ENCODE measurements at places on chromosomes 3 and 15. TPM values are rescaled to one million over a fixed set of nuclear protein-coding genes. Genes with fewer than 3 reads are reported as not detected.
A peak's percentile ranks its signal among the peaks of the same experiment; 100 is the strongest.

DNA sequence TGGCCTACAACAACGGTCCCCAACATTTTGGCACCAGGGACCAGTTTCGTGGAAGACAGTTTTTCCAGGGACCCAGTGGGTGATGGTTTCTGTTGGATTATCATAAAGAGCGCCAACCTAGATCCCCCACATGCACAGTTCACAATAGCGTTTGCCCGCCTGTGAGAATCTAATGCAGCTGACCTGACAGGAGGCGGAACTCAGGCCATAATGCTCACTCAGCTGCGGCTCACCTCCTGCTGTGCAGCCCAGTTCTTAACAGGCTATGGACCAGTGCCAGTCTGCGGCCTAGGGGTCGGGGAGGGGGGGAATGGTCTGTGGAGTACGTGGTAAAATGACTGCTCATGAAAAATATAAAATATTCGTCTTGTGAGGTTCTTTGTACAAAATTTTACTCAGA is 518.5 kb upstream of the CADM2 start:
- no peaks in the 10 kb centered on the region for H3K36me3 ChIP-seq
- peak; percentile 4 for DNase-seq
- H3K27ac ChIP-seq, result peak overlapping the region; percentile 84
- no peaks in the 10 kb centered on the region for H3K27me3 ChIP-seq
- H3K4me3 ChIP-seq, result no peak overlapping the region

TF gene
- 0.98 TPM for total RNA-seq

GRCh38 chr15:39269352-39269751 is 311.5 kb upstream of the THBS1 start:
- no peaks in the 10 kb centered on the region for H3K27me3 ChIP-seq
- no peak for DNase-seq
- H3K4me3 ChIP-seq, result no peak overlapping the region
- H3K27ac ChIP-seq, result no peak overlapping the region
- no peaks in the 10 kb centered on the region for H3K36me3 ChIP-seq
- H3K4me1 ChIP-seq, result peaks cover 4% of the 10 kb centered on the region

GRCh38 chr3:193795062-193795690 is 202.2 kb downstream of the OPA1 start:
- H3K27me3 ChIP-seq, result peaks cover 66% of the 10 kb centered on the region
- peaks cover 42% of the 10 kb centered on the region for H3K4me1 ChIP-seq
- H3K4me3 ChIP-seq, result no peak overlapping the region
- no peak overlapping the region for H3K27ac ChIP-seq
- H3K36me3 ChIP-seq, result no peaks in the 10 kb centered on the region

CPNE9 gene
- 1.3 TPM for total RNA-seq

AGTR1 gene
- total RNA-seq, result 2.1 TPM

GRCh38 chr3:83882701-83883100 is 1076.1 kb upstream of the CADM2 start:
- H3K36me3 ChIP-seq, result no peaks in the 10 kb centered on the region
- no peak overlapping the region for H3K27ac ChIP-seq
- no peak for DNase-seq
- no peaks in the 10 kb centered on the region for H3K27me3 ChIP-seq

GRCh38 chr3:63818282-63819150 is 583 bp upstream of the C3orf49 start:
- H3K4me3 ChIP-seq, result no peak overlapping the region
- H3K36me3 ChIP-seq, result peaks cover 3% of the 10 kb centered on the region
- peaks cover 3% of the 10 kb centered on the region for H3K27me3 ChIP-seq
- H3K4me1 ChIP-seq, result peaks cover 19% of the 10 kb centered on the region
- peak; percentile 77 for DNase-seq

DNA sequence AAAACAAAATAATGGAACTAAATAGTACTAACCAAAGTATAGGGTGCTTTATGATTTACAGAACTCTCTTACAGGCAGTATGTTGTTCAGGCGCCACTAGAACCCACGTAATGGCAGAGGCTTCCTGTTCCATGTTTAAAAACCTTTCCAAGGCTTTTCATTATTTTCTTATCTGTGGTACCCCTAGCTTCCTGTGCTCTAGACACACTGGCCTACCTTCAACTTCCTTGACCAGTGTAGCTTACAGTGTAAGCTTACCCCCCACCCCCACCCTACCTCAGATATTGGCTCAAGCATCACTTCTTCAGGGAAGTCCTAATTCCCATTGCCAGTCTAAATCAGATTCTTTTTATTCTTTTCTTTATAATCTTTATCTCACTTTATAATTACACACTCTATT is 2.9 kb downstream of the NR2C2 start:
- no peaks in the 10 kb centered on the region for H3K36me3 ChIP-seq
- H3K4me1 ChIP-seq, result peaks cover 30% of the 10 kb centered on the region
- DNase-seq, result no peak
- no peaks in the 10 kb centered on the region for H3K27me3 ChIP-seq
- H3K4me3 ChIP-seq, result peak overlapping the region; percentile 41
- no peak overlapping the region for H3K27ac ChIP-seq

GOLGA8J gene
- total RNA-seq, result 0.54 TPM

GMNC gene
- total RNA-seq, result not detected

- H3K36me3 ChIP-seq, result no peaks in the 10 kb centered on the region
- H3K27ac ChIP-seq, result no peak overlapping the region
- no peaks in the 10 kb centered on the region for H3K27me3 ChIP-seq
- no peak overlapping the region for H3K4me3 ChIP-seq
- no peak for DNase-seq
- peaks cover 2% of the 10 kb centered on the region for H3K4me1 ChIP-seq
Measured at GRCh38 chr3:69871868-69872267, 127.7 kb upstream of the SAMMSON start.

- no peaks in the 10 kb centered on the region for H3K27me3 ChIP-seq
- no peak overlapping the region for H3K27ac ChIP-seq
- H3K4me3 ChIP-seq, result no peak overlapping the region
- DNase-seq, result no peak
- H3K36me3 ChIP-seq, result no peaks in the 10 kb centered on the region
Measured at GRCh38 chr3:12982619-12983101, 90.6 kb downstream of the IQSEC1 start.

GRCh38 chr3:193095366-193095765 is 145.7 kb upstream of the PLAAT1 start:
- H3K4me3 ChIP-seq, result no peak overlapping the region
- H3K27me3 ChIP-seq, result no peaks in the 10 kb centered on the region
- peaks cover 2% of the 10 kb centered on the region for H3K36me3 ChIP-seq
- no peak for DNase-seq
- no peak overlapping the region for H3K27ac ChIP-seq
- H3K4me1 ChIP-seq, result no peaks in the 10 kb centered on the region

GRCh38 chr3:187565701-187566100 is 104.5 kb downstream of the SST start:
- H3K36me3 ChIP-seq, result no peaks in the 10 kb centered on the region
- no peak for DNase-seq
- no peaks in the 10 kb centered on the region for H3K4me1 ChIP-seq
- no peak overlapping the region for H3K27ac ChIP-seq

DNA sequence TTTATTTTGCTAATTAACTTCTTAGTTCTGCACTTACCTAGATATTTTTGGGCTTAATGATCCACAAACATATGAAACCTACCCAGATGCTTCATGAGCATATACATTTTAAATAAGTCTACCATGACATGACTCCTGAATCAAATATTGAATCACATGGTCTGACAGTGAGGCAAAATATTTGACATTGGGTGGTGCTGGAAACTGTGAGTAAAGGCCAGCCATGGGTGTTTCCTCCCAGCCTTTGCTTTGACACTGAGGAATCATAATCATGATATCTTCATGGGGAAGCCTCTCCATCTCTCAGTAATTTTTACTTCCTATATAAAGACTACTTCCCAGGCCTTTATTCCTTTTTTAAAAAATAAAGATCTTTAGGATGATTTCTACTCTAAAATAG is 22.8 kb upstream of the SSR3 start:
- no peaks in the 10 kb centered on the region for H3K36me3 ChIP-seq
- DNase-seq, result no peak
- H3K27ac ChIP-seq, result no peak overlapping the region
- peaks cover 15% of the 10 kb centered on the region for H3K4me1 ChIP-seq
- no peaks in the 10 kb centered on the region for H3K27me3 ChIP-seq

PYGO1 gene
- total RNA-seq, result 32.2 TPM

- no peaks in the 10 kb centered on the region for H3K36me3 ChIP-seq
- H3K27me3 ChIP-seq, result no peaks in the 10 kb centered on the region
- DNase-seq, result no peak
Measured at GRCh38 chr3:68210635-68211034, 556.2 kb upstream of the SUCLG2 start.

GRCh38 chr15:68224546-68225250 is 4.8 kb downstream of the CLN6 start:
- H3K27ac ChIP-seq, result no peak overlapping the region
- no peak for DNase-seq
- peaks cover 18% of the 10 kb centered on the region for H3K36me3 ChIP-seq
- peaks cover 37% of the 10 kb centered on the region for H3K4me1 ChIP-seq
- no peaks in the 10 kb centered on the region for H3K27me3 ChIP-seq
- H3K4me3 ChIP-seq, result peak overlapping the region; percentile 53

GRCh38 chr15:55037071-55037470 is 159.7 kb downstream of the RSL24D1 start:
- H3K4me1 ChIP-seq, result no peaks in the 10 kb centered on the region
- H3K4me3 ChIP-seq, result no peak overlapping the region
- peaks cover 8% of the 10 kb centered on the region for H3K27me3 ChIP-seq
- H3K27ac ChIP-seq, result no peak overlapping the region
- DNase-seq, result no peak

FSIP1 gene
- total RNA-seq, result 8.1 TPM

- peak overlapping the region; percentile 27 for H3K27ac ChIP-seq
- peaks cover 27% of the 10 kb centered on the region for H3K27me3 ChIP-seq
- H3K4me1 ChIP-seq, result peaks cover 29% of the 10 kb centered on the region
- peaks cover 4% of the 10 kb centered on the region for H3K36me3 ChIP-seq
- peak; percentile 73 for DNase-seq
- H3K4me3 ChIP-seq, result peak overlapping the region; percentile 23
Measured at GRCh38 chr15:88897456-88898194, 2.3 kb upstream of the HAPLN3 start.

ALDH1A2 gene
- 1.7 TPM for total RNA-seq

CYP1A2 gene
- not detected for total RNA-seq

- no peak overlapping the region for H3K27ac ChIP-seq
- no peaks in the 10 kb centered on the region for H3K27me3 ChIP-seq
- peaks cover 5% of the 10 kb centered on the region for H3K4me1 ChIP-seq
- no peak overlapping the region for H3K4me3 ChIP-seq
- peaks cover 3% of the 10 kb centered on the region for H3K36me3 ChIP-seq
Measured at GRCh38 chr3:43418601-43419272, 132.4 kb downstream of the SNRK start.

GRAMD1C gene
- total RNA-seq, result 2.4 TPM

DNA sequence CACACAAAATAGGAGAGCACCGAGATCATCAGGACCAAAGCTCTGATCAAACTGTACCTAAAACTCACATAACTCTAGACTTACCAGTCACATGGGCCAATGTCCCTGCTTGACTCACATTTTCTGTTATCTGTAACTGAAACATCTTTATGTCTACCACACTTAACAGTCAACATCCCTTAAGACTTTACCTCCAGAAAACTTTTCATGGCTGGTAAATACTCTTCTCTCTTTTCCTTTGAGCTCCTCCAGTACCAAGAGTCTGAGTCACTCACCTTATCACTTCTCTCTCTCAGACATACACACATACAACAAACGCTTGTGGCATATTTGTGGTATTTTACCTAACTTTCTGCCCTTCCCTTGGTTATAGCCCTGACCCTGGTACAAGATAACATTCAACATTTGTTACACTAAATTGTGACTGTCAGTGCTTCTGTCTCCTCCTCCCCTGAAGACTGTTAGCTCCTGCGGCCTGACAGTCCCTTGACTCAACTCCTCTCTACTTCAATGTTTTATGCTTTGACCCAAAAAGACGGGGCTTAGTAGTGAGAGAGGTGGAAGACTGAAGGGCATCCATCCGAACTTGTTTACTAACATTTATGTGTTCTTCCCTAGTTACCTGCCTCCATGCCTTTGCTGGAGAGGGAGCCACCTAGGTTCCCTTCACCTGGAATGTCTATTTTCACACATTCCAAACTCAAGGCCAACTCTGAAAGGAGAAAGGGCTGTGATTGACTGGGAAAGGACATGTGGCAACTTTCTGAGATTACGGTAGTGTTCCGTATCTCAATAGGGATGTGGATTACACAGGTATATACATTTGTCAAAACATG is 3.7 kb upstream of the EFHB start:
- H3K27ac ChIP-seq, result no peak overlapping the region
- DNase-seq, result no peak
- H3K36me3 ChIP-seq, result peaks cover 7% of the 10 kb centered on the region
- no peak overlapping the region for H3K4me3 ChIP-seq

DNA sequence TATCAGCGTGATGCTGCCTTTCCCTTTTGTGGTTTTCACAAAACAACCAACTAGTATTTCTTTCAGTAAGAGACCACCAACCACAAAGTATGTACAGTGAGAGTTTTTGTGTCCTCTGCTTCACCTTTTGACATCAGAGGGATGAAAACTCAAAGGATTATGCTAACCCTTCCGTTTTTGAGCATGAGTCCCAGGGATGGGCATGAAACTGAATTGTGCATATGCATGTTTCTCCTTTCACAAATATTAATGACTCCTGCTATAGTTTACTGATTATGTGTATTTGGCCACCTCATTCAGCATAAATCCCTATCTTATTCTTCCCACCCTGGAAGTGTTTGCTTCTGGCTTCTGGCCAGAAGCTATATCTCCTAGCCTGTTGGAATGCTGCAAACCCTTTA is 59.2 kb downstream of the RSRC1 start:
- H3K36me3 ChIP-seq, result peaks cover 2% of the 10 kb centered on the region
- no peak overlapping the region for H3K27ac ChIP-seq
- no peak overlapping the region for H3K4me3 ChIP-seq

DNA sequence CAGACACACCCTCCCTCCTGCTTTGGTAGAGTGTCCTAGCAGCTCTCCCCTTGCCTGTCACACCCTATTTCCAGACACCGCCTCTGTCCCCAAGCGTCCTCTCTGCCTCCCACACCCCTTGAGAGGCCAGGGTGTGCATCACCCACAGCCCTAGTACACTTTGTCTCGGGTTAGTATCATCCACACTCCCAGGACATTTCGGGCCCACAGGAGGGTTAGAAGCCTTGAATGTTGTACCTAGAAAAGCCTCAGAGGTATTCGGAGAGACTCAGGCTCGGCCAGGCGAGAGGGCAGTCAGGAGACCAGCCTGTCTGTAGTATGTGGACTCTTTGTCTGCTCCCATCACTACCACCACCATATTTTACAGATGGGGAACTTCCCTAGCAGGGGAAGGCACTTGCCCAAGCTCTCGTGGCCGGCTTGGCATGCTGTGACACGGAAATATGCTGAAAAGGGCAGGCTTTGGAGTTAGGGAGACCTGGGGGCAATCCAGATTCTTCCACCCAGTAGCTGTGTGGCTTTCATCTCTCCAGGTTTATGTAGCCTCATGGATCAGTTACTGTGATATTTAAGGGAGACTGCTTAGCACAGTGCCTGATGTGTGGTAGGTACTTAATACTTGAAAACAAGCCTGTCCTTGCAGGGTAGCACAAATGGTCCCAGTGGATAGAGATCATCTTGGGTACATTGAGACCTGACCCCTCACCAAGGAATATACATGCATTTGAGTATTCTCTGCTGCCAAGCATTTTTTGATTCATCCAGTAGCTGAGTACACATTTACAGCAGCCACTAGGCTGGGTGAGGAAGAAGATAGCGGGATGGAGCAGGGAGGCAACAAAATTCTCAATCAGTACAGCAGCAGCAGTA is 1.4 kb downstream of the TMEM43 start:
- peaks cover 17% of the 10 kb centered on the region for H3K36me3 ChIP-seq
- H3K4me1 ChIP-seq, result peaks cover 37% of the 10 kb centered on the region
- H3K27me3 ChIP-seq, result no peaks in the 10 kb centered on the region
